ENCODE measurements at places on chromosomes 1 and 21. TPM values are rescaled to one million over a fixed set of nuclear protein-coding genes. Genes with fewer than 3 reads are reported as not detected.

- DNase-seq, result no peak
Observed at GRCh38 chr1:205561501-205562203, 57.2 kb downstream of the CDK18 start.

DNA sequence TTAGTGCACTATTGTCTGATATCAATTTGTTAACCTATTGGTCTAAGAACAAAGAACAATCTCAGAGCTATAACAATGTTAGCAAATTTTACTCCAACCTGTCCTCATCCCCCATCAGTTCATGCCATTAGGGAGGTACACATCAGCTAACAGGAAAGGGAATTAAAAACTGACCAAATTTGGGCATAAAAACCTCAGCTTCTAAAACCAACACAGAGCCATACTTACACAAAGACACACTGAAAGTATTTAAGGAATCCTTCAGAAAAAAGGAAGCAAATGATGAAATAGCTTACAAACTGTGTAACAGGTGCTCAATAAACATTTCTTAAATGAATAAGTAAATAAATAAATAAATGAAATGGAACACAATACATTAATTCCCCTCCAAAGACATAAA is 89.2 kb downstream of the TTLL7 start:
- no peak for DNase-seq

GRCh38 chr1:25684216-25684965 is 67.8 kb downstream of the MAN1C1 start:
- no peak for DNase-seq

GRCh38 chr1:47999097-47999496 is 1.9 kb upstream of the TRABD2B start:
- DNase-seq, result no peak

DNA sequence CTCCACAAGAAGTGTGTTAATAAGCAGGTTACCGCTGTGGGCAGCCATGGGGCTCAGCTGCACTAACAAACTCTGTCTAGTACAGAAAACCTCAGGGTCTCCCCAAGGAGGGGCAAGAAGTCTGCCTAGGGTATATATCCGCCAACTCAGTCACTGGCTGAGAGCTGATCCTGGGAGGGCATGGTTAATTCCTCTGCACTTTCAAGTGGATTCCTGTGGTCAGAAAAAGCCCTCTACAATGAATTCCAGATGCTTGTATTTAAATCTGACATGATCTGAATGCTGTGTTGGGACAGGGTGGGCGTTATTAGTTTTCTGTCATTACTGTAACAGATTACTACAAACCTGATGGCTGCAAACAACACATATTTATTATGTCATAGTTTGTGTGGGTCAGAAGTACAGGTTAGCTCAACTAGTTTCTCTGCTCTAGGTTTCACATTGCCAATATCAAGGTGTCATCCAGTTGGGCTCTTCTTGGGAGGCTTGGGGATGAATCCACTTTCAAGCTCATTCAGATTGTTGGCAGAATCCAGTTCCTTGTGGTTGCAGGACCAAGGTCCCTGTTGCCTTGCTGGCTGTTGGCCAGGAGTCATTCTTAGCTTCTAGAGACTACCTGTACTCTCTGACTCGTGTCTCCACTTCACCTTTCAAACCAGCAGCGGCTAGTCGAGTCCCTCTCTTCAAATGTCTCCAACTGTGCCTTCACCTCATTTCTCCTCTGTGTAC is 8.0 kb upstream of the SELE start:
- no peak for DNase-seq

GRCh38 chr1:173529106-173529505 is 52.0 kb downstream of the PRDX6 start:
- no peak for DNase-seq

GRCh38 chr1:61110554-61110953 is 28.2 kb downstream of the NFIA start:
- no peak for DNase-seq

DNA sequence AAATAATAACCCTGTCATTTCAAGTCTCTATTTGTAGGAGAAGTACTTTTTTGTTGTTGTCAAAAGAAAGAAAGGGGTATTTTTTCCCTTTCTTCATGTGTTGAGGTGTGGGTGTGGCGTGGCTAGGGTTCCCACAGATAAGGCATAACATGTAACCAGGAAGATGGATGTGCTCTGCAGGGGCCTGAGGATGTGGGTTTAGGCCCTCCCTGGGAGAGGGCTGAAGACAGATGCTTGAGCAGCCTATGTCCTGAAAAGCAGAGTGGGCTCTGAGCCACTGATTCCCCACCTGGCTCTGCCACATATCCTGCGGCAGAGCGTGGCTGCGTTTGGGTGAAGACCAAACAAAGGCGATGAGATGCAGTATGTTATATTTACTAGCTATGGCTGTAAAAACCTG is 13.9 kb upstream of the ADAR start:
- no peak for DNase-seq

GRCh38 chr1:26921126-26921539 is 410 bp upstream of the NUDC start:
- no peak for DNase-seq

DNA sequence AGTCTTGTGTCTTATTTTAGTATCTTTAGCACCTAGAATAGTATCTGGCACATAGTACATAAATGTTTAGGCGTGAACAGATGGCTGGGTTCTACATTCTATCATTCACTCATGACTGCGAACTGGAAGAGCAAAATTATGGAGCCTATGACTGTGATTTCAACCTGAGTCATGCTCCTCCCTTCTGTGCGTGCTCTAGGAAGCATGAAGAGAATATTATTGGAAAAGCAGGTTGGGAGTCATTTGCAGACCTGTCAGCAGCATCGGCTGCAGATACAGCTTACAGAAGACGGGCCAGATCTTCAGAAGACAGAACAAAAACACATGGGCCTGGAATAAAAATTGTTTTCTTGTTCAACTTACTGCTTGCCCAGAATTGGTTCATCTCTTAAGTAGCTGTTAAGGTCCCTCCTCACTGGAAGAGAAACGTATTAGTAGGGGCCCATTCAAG is 344.0 kb upstream of the USP24 start:
- no peak for DNase-seq

DNA sequence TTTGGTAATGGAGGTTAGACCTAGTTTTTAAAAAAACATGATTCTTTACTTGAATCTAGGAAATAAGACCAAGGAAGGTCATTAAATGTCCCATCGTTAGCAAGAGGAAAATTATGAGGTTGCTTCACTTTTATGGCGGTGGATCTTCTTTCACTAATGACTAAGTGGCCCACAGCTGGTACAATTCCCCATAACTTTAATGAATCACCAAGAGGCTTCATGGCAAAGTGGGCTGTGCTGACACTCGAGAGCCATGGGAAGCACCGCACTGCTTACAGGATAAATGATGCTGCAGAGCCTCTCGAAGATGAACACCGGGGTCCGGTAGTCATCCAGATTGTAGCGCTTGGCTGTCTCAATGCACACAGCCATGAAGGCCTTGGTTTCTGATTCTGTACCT is 108.8 kb downstream of the UBR4 start:
- no peak for DNase-seq

DNA sequence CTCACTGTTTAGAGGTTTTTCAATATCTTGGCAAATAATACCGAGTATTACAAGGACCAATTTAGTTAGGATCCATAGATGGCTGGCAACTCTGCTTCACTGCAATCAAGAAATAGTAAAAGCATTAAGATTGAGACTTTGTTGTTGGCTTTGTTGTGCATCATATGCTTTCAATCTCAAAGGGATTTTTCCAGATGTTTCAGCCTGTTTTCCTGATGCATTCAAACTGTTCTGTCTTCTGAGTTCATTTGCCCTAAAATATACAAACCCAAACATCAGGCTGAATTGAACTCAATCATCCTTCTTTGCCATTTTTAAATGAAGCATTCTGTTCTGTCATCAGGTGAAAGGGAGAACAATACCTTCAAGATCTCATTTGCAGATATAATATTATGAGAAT is 248.7 kb downstream of the TTLL7 start:
- DNase-seq, result no peak

DNA sequence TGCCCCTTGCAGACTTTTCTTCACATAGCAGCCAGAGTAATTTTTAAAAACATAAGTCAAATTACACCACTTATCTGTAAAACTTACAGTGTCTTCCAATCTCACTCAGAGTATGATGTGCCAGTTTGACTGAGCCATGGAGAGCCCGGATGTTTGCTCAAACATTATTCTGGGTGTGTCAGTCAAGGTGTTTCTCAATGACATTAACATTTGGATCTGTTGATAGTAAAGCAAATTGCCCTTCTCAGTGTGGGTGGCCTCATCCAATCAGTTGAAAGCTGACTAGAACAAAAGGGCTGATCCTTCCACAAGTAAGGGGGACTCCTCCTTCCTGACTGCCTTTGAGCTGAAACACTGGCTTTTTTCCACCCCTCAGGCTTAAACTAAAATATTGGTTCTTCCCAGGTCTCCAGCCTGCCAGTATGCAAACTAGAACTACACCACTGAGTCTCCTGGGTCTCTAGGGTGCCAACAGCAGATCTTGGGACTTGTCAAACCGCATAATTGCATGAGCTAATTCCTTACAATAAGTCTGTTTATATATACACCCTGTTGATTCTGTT is 157.9 kb upstream of the CTTNBP2NL start:
- no peak for DNase-seq

- DNase-seq, result no peak
Observed at GRCh38 chr1:25810341-25811299, 9.1 kb upstream of the MTFR1L start.

DNA sequence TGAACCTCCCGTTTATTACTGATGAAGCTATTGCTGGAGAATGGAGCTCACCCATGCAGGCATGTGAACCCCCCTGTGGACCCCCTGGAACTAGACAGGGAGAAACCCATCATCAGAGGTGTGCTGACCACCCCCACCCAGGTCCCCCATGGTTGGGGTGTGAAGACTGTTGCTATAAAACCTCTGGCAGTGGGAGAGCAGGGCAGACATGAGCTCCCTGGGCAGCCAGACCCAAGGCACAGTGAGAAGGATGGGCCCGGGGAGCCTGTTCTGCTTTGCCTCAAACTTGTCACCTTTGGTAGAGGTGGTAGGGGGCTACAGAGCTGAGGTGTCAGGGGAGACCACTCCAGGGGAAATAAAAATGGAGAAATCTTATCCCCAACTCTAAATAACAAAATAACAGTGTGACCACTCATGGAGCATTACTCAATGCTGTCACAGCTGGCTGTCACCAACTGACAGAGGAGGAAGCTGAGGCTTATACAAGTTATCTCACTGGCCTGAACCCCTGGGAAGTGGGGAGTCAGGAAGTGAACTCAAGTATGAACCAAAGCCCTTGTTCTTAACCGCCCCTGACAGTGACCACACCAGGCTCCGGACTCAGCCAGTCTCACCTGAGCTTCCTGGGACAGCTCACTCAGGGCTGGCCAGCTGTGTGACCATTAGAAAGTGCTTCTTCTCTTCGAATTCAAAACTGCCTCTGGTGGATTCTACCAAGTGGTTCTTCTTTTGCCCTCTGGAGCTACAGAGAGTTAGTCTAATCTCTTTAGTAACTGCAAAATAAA is 698.8 kb downstream of the MATN1 start:
- DNase-seq, result no peak

- no peak for DNase-seq
Observed at GRCh38 chr1:25712299-25712970, 87.6 kb upstream of the SELENON start.

DNA sequence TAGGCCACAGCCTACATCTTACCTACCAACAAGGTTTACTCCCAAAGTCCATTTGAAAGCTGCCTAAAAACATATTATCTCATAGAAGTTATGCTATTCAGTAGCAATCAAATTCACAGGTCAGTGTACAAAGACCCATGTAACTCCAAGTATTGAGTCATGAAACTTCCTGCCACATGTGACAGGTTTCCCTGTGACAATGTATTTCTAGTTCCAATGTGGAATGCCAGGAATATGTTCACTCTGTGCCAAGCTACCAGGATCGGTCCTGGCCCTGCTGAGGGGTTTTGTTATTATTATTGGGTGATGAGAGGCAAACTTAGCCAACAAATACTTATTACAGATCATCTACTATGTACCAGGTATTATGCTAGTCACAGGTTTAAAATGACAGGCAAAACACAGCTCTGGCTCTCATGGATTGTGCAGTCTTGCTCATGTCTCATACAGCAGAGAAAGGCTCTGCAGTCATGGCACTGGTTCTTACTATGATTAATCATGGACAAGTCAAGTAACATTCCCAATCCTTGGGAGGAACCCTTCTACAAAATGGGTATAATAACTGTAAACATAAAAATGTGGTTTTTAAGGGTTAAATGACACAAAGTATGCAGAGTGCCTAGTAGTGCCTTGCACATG is 22.5 kb downstream of the DPH5 start:
- DNase-seq, result no peak

- no peak for DNase-seq
Observed at GRCh38 chr1:39500862-39501389, 9.5 kb downstream of the BMP8A start.

GRCh38 chr21:43333298-43334062 is 93.5 kb downstream of the SIK1 start:
- DNase-seq, result no peak

DNA sequence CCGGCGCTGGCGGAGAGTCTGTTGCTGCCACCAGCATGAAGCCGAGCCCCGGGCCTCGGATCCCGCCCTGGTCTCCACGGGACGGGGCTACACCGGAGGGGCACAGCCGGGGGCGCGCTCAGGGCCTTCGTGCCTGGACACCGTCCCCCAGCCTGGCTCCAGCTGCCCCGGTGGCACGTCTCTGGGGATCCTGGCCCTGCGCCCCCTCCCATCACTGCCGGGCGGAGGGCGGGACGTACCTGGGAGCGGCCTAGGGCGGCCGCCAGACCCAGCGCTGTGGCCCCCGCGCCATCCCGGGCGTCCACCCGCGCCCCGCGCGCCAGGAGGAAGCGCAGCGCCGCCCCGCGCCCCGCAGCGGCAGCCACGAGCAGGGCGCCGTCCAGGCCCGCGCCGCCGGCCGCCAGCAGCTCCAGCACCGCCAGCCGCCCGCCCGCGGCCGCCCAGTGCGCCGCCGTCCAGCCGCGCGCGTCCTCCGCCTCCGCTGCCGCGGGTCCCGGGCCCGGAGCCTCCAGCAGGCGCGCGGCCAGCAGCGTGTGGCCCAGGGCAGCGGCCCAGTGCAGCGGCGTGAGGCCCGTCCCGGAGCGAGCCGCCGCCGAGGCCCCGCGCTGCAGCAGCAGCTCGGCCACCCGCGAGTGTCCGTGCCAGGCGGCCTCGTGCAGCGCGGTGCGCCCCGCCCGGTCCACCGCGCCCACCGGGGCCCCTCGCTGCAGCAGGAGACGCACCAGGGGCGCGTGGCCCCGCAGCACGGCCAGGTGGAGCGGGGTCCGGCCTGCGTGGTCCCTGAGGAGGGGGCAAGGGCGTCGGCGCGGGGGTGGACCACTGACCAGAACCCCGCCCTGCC is 1.0 kb downstream of the ANKRD65 start:
- DNase-seq, result peak; percentile 44

GRCh38 chr1:225565847-225566246 is 87.1 kb downstream of the ENAH start:
- no peak for DNase-seq

The PBX1 gene
- total RNA-seq, result 82.8 TPM

The DNAH14 gene
- 12.7 TPM for total RNA-seq

The FOXO6 gene
- 2.0 TPM for total RNA-seq

The HLX gene
- 43.4 TPM for total RNA-seq

The PKLR gene
- 1.5 TPM for total RNA-seq

The TMIGD3 gene
- 5.0 TPM for total RNA-seq

The PLCH2 gene
- total RNA-seq, result 6.8 TPM

The KCNJ9 gene
- total RNA-seq, result not detected

The IL19 gene
- total RNA-seq, result not detected
